ENCODE measurements at places on chromosomes 2 and 18.

DNA sequence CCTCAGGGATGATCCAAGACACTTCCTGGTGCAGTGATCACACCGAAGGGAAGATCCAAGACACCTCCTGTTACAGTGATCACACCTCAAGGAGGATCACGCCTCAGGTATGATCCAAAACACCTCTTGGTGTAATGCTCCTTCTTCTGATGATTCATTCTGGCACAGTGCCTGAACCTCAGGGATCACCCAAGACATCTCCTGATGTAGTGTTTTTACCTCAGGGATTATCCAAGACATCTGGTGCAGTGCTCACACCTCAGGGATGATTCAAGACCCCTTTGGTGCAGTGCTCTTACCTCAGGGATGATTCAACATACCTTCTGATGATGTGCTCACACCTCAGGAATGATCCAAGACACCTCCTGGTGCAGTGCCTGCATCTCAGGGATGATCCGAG is 124.4 kb downstream of the ASB1 start:
- DNase-seq: no peak

GRCh38 chr2:29705616-29706015 is 215.8 kb downstream of the ALK start:
- DNase-seq: no peak

- no peak for DNase-seq
Observed at GRCh38 chr2:78779761-78780160, 245.7 kb upstream of the REG3G start.

DNA sequence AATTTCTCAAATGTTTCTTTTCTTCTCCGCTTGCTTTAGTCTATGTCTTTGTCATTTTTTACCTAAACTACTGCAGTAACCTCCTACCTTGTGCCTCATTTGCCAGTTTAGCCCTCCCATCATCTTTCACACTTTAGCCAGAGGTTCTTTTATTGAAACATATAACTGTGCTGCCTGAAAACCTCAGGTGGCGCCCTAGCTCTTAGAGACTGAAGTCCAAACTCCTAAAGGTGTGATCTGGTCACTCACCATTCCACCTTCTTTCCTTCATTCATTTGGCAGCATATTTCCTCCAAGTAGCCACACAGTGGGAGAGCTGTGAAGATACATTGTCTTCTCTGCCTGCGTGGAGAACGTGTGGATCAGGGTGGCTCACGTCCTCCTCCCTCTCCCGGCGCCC is 98.2 kb upstream of the MAPRE2 start:
- no peak for DNase-seq

DNA sequence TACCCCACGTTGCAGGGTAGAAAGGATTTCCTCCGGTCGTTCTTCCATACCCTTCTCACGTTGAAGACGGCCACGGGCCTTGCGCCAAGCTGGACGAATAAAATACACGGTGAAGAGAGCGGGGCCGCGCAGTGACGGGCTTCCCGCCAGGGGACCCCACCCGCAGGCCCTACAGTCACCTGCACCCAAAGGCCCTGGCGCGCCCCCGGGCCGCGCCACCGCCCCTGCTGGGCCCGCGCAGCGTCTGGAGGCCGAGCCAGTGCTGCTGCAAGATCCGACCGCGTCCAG is 199 bp downstream of the FBXO15 start:
- no peak for DNase-seq

DNA sequence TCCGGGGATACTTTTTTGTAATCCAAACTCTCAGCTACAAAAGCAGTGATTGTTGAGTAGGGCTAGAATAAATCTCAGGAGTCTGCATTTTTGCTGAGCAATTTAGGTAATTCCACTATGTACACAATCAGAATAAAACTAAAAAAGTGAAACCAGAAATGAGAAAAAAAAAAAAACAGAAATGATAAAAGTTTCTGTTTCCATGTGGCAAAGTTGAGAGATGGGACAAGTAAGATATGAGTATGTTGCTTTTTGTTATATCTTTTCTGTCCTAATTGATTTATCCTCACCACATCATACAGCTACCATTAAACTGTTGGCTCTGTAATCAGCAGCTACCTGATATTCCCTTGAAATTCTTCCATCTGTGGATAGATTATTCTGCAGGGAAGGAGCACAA is 92.7 kb downstream of the VWC2L start:
- DNase-seq: no peak

Measured in NCI-H510A treated with DMSO at 0.1 percent for 48 hours (cell line).